ENCODE measurements at places on chromosomes 6 and 20. TPM values are rescaled to one million over a fixed set of nuclear protein-coding genes. Genes with fewer than 3 reads are reported as not detected.

- no peak for DNase-seq
These were observed 81.6 kb downstream of the C6orf118 start for GRCh38 chr6:165227644-165228329.

DNA sequence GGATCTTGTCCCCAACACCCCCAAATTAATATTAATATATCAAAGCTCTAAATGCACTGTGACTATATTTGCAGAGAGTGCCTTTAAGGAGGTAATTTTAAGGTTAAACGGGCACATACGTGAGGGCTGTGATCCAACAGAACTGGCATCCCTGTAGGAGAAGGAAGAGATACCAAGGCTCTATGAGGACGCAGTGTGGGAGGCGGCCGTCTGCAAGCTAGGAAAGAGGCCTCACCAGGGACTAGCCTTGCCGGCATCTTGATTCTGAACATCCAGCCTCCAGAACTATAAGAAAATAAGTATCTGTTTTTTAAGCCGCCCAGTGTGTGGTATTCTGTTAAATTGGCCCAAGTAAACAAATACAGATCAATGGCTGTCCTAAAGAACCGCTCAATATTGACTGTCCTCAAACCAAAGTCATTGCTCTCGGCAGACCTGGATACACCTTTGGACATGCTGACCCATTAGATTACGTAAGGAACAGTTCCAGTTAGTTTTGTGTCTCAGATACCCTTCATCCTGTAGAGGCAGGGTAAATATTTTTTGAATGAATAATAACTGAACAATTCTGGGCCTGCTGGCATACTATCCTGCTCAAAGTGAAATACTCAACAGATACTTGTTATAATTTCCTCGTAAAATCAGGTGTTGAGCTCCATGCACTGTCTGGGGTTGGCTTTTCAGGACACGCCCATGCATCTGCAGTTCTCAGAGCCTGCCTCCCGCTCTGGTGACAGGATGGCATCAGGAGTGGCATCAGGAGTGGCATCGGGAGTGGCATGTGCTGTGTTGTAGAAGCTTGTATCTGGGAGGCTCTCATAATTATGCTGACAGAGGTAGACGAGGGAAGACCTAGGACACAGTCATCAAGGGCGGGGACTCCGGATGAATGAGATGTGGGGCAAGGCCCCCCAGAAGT lies 6.3 kb downstream of the PRR18 start:
- DNase-seq, result no peak

GRCh38 chr20:64226686-64227580 lies 28.6 kb upstream of the PCMTD2 start:
- no peak for DNase-seq

- no peak for DNase-seq
These were observed 468.0 kb downstream of the PREX1 start for GRCh38 chr20:48359692-48360341.

DNA sequence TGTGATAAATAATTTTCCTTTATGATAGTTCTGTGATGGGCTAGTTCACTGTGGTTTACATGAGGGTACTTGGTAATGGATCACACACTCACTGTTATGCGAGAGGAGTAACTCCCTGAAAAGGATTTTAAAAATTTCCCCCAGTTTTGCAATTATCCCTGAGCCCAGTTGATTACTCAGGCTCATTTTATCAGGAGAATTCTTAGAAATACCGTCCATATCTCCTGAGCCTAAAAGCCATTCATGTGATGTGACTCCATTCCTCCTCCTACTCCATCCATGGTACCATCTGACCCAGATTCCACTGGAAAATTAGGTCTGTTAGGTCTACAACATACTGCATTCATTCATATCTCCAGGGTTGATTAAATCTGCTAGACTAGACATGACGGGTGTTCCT lies 16.4 kb upstream of the IBTK start:
- no peak for DNase-seq

Gene RBPJL
- total RNA-seq, result not detected
